ENCODE measurements at places on chromosomes 2 and 18.

DNA sequence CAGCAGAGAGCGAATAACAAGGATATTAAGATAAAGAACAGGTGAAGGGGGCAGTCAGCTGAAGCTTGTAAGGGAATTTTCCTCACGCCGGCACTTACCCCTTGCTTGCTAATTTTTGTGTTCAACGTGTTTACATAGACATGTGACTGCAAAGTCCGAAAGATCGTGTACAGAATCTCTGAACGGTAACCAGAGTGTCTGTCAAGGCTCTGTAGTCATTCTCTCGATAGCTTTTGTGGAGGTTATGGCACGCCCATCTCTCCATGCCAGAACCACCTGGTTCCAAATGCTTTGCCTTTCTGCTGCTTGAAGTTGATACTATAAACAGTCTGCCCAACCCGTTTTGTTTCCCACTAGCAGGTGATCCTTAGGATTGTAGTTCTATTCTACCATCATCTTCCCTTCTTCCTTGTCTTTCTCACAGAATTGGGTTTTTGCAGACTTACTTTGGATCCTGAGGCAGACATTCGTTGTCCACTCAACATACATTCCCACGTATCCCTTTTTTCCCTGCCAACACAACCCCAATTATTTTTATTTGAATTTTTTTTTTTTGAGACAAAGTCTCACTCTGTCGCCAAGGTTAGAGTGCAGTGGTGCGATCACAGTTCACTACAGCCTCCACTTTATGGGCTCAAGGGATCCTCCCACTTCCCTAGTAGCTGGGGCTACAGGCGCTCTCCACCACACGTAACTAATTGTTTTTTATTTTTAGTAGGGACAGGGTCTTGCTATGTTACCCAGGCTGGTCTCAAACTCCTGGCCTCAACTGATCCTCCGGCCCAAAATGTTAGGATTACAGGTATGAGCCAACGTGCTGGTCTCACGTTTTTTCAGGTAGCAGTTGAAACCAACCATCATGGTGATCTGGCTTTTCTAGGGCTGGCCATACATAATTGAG is 1.3 kb upstream of the USP34 start:
- DNase-seq, result no peak

- DNase-seq, result no peak
These were observed 62.4 kb downstream of the MRPS9 start for GRCh38 chr2:105100046-105100840.

DNA sequence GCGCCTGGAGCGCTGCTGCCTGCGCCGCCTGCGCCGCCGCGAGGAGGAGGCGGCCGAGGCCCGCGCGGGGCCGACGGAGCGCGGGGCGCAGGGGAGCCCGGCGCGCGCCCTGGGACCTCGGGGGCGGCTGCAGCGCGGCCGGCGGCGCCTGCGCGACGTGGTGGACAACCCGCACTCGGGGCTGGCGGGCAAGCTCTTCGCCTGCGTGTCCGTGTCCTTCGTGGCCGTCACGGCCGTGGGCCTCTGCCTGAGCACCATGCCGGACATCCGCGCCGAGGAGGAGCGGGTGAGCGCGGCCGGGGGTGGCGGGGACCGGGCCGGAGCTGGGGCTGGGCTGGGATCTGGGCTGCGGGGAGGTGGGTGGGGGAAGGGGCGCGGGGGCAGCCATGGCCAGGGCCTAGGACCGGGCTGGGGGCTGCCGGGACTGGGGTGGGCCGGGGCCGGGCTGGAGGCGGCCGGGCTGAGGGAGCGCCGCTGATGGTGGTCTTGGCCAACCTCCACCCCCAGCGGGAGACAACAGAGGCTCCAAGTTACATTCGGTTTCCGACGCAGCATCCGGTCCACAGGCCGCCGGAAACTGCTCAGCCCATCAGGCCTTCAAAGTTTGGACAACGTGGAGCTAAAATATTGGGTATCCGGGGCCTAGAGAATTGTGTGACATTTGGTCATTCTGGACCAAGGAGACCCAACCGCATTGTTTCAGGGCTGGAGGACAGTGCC is 66.4 kb downstream of the KCNG2 start:
- no peak for DNase-seq

GRCh38 chr2:229673676-229674075 is 40.7 kb downstream of the DNER start:
- no peak for DNase-seq

DNA sequence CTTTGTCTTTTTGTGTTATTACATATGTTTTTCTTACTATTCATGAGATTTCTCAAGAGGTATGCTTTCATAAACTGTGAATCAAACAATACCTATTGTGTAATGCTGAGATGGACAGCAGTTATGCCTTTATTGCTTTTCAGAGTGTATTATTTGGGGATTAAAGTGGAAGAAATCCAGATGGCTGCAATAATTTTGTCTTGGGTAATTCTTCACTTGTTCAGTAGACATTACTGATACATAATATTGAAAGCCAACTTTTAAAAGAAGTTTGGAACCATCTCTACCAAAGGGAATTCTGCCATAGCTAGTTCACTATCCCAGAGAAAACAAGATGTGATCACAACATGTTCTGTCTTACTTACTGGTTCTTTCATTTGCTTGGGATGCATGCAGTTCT is 253.4 kb upstream of the ZSWIM2 start:
- no peak for DNase-seq

DNA sequence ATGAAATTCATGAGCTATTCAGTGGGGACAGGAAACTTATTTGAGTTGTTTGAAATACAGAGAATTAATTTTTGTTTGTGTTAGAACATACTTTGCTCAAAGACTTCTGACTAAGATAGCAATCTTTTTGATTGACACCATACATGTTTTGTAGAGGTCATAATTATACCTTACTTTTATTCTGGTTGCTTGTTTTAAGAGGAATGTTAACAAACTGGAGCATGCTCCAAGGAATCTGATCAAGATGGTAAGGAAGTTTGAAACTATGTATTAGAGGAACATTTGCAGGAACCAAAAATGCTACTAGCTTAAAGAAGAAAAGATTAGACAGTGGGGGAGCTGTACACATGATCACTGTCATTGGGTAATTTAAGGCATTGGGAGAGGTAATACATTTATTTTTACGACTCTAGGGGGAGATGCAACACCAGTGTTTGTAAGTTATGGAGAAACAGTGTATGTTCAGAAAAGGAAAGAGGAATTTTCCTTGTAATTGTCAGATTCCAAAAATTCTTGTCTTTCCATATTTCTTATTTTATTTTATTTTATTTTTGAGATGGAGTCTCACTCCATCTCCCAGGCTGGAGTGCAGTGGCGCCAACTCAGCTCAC is 8.0 kb downstream of the AGFG1 start:
- DNase-seq, result no peak

Data from stimulated activated CD4-positive, alpha-beta T cell treated with anti-CD3 and anti-CD28 coated beads, Interleukin-15, amount 100 ng/mL, for 1 hour (primary cell).